ENCODE measurements at places on chromosomes 2 and 18.

- no peak for DNase-seq
Measured at GRCh38 chr18:62988471-62988870, 273.1 kb downstream of the PHLPP1 start.

DNA sequence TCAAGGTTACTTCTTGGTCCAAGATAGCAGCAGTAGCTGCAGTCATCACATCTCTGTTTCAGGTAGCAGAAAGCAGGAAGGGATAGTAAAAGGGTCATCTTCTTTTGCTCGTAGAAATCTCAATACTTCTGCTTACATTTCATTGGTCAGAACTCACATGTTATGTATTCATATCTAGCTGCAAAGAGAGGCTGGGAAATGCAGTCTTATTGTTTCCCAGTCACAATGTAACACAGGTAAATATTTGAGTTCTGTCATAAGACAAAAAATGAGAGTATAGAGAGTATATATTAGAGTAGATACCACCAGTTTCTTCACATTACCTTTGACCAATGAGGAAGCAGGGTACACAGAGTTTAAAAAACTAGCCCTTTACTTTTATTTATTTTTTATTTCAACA lies 132.4 kb upstream of the ITGA6 start:
- no peak for DNase-seq

- no peak for DNase-seq
Measured at GRCh38 chr2:12131975-12132374, 385.5 kb downstream of the LPIN1 start.

DNA sequence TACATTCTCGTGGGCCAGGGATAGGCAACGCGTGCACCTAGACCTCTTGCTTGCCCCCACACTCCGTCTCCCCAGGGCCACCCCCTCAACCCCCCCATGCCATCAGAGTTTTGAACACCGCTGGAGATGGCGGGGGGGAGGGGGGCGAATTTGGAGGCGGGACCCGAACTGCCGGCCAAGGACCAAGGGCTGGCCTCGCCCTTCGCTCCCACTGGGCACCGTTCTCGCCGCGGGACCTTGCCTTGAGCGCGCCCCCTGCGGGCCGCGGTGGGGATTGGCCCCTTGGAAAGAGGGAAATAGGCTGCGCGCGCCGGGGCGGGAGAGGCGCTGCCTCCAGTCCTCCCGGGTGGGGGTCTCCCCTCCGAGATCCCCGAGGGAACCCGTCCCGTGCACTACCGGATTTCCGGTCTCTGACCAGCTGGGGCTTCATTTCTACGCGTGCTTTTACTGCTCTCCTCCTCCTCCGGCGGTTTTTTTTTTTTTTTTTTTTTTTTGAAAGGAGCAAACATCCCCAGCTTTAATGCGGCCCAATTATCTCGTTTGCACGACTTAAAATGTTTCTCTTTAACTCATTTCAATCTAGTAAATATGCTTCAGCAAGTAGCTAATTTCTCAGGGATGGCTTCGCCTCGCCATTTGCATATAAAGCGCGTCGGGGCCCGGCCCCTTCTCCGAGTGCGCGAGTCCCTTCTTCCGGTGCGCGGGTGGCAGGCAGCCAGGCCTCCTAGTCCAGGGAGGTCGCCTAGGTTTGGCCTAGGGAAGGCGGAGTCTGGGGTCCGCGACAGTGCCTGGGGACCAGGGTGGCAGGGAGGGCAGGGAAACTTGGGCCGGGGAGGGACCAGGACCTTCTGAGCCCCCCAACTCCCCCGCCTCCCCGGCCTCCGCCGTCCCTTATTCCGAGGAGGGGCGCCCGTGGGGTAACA lies 10.0 kb upstream of the GBX2 start:
- no peak for DNase-seq

GRCh38 chr2:45712570-45712969 lies 61.1 kb downstream of the PRKCE start:
- peak; percentile 14 for DNase-seq

DNA sequence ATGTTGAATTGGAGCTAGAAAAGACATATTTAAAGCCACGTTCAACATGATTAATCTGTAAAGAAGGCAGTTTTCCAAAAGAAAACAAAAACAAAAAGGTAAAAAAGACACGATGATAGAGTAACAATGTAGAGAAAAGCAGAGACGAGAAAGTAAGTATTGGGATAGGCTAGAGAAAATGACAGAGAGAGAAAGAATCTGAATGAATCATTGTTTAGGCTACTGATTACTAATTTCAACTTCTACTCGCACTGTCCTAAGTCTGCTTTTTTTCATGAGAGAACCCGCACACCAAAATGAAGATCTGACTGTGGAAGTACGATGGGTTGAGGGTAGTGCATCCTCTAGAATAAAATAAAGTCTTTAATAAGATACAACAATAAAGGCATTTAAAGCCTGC lies 1599.2 kb upstream of the TMEFF2 start:
- DNase-seq: peak; percentile 37

DNA sequence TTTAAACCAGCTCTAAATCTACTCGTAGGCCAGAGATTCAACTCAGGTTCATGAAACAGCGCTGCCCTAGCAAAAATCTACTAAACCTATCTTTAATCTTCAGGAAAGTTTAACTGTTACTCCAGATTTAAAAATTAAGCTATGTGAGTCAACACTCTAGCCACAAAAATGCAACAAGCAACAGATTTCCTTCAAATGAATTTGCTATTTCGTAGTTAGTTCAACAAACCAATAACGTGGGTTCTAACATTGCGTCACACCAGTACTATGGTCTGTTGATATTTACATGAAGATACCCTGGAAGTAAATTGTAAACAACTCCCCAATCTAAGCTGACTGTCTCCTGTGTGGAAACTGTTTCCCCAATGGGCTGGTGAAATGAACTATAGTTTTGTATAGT lies 71.2 kb downstream of the FIGN start:
- peak; percentile 51 for DNase-seq

- no peak for DNase-seq
Measured at GRCh38 chr18:33115917-33116316, 324.6 kb downstream of the CCDC178 start.

DNA sequence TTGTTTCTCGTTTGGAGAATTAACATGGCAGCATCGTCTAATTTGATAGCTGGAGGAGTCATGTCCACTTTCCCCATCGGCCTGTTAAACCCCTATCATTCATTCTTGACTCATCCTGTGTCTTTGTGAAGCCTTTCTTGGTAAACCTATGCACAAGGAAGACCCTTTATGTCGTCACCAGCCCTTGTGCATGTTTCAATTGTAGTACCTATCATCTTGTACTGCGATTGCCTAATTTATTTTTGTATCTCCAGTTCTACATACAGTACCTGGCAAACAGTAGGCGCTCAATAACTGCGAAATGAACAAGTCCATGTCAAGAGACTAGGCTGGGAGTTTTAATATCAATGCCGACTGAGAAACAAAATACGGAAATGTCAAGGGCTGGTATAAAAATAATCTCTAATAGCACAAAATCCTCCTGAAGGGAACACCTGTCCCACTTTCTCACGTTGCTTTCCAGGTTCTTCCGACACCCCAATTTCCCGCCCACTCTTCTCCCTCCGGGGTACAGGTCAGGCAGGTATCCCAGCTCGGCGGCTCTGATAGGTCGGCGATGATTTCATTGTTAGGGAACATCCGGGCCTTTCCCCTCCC lies 1.3 kb upstream of the PPM1B start:
- DNase-seq: no peak

DNA sequence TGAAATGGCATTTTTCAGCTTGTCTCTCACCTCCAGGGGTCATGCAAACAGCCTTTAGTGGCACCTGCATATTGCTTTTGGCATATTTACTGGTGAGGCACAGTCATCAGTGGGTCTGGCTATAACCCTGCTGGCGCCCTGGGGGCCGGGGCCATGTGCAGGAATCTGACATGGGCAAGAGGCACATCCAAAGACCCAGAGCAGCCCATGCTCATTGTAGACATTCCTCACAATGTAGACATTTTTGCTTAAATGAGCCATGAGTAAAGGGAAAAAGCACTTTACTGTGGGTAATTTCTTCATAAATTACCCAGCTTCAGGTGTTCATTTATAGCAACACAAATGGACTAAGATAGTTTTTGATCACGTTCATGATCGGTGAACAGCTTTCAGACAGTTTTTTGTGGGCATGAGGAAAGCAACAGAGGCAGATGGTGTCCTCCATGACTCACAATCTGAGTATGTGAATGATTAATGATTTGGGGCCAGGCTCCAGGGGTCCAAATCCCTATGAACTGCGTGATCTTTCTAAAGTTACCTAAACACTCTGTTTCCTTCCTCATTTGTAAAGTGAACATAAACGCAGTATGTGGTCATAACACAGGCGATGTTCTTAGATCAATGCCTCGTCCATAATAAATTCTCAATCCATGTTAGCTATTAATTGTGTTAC lies 85.8 kb downstream of the LIPG start:
- no peak for DNase-seq

DNA sequence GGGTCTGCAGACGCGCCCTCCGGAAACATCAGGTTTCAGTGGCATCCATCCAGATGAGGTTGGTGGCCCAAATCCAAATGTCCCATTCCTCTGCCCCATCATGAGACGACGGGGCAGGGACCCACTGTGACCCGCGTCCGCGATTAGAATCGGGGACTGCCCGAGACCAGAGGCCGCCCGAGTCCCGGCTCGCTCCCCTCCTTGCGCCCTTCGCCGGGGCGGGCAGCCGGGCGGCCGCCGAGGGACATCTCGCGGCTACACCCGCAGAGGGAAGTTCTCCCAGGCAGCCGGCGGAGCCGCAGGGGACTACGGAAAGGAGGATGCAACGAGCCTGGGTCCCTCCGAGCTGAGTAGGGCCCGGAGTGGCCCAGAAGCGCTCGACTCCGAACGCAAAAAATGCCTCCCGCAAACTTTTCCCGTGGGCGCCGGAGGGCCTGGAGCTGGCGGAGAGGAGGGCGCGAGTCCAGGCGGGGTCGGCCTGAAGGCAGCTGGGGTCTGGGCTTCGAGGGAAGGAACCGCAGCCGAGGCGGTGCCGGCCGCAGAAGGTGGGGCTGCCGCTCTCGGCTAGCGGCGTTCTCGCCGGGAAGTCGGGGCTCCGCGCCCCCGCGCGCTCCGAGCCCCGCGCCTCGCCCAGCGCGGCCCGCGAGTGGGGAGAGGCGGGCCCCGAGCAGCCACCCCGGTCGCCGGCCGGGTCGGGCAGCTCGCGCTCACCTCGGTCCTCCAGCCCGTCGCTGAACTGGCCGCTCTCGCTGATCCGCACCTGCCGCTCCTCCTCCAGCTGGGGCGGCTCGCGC lies 580 bp downstream of the TMEM163 start:
- no peak for DNase-seq

- DNase-seq: no peak
Measured at GRCh38 chr18:10518595-10519255, 7.1 kb upstream of the NAPG start.

DNA sequence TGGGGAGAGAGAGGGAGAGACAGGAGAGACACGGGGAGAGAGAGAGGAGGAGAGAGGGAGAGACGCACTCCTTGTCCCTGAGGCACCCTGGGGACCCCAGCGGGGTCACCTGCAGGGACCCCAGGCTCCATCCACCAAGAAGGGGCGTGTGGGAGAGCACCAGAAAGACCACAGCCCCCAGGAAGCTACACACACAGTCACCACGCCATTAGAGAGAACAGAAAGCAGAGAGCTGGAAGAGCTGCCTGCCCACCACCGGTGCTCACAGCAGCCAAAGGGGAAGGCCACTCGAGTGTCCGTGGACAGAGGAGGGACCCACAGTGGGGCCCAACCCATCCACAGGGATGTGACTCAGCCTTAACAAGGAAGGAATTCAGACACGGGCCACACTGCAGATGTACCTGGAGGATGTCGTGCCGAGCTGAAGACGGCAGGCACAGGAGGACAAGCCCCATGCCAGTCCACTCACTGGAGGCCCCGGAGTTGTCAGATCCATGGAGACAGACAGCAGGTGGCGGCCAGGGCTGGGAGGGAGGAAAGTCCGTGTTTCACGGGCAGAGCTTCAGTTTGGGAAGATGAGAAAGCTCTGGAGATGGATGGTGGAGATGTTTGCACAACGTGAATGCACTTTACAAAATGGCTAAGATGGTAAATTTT lies 11.5 kb upstream of the NFATC1 start:
- DNase-seq: no peak

DNA sequence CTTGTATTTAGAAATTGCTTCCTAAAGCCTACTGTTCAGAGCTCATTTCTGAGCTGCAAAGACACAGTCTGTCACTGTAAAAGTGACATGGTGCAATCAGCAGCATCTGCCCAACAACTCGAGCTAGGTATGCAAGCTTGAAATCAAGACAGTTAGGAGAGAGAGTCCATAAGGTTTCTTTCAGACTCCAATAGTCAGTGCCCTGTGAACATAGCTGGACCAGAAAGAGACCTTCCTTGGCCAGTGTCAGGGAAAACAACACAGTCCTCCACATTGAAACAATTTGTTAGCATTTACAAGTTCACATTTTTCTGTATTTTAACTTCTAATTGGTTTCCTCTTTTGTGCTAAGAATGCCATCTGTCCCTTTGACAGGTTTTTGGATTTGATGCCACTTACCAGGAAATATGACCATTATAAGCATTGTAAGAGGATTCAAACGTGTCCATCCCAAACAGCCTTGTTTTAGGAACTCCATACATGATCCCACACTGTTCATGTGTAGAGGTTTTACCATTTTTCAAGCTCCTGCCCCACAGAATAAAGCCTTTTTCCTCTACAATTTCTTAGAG lies 8.9 kb upstream of the MYCN start:
- DNase-seq: no peak

GRCh38 chr18:75216911-75217689 lies 6.5 kb downstream of the TSHZ1 start:
- DNase-seq: no peak

- peak; percentile 74 for DNase-seq
Measured at GRCh38 chr2:64594226-64594989, 59.3 kb downstream of the SERTAD2 start.

DNA sequence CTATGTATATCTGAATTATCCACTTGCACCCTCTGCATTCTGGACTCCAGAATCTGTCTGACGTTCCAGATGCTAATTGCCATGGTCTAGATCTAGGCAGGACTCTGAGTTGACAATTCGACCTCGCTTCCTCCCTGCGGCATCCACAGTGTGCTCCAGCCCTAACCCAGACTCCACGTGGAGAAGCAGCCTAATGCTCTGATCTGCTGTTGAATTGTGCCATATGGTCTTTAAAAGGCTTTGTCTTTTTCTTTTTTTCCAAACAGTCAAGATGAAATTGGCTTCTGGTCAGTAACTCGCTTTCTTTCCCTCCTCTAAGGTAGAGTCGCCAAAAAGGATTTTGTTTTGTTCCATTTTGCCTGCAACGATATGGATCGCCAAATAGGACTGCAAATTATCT lies 752.6 kb upstream of the ID2 start:
- DNase-seq: no peak

GRCh38 chr2:8550937-8551621 lies 130.8 kb upstream of the ID2 start:
- DNase-seq: no peak

Data from bronchial epithelial cell (primary cell).